ENCODE measurements at places on chromosomes 13 and 19.

DNA sequence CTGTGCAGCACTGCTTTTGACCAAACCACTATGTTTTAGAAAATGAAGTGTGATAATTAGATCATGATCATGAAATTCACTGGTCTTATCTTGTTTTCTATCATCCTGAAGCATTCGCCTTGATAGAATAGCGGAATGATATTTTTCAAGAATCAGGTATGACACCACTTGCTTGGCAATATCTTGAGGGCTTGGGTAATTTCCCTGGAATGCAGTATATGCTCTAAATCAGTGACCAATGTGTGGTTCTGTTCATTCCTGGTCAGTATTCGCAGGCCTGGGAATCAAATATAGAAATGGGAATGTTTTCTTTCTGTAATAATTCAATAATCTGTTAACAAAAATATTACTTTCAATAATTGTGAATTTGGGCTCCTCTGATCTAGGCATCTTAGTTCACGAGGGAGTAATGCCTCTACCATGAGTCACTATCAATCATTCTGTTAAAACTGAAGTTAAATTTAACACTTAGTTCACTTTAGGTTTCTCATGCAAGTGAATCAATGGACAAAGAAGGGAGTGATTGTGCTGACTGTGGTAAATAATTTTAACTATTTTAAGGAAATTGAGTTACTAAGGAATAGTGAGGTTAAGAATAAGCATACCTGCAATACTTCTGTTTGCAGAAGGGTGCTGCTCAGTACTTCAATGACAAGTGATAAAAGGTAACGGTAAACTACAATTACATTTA, 137.9 kb downstream of the PCDH20 start:
- DNase-seq, result no peak

- DNase-seq, result no peak
Measured at GRCh38 chr13:38386421-38386820, 36.8 kb downstream of the UFM1 start.

GRCh38 chr19:13861392-13861713, 15.6 kb upstream of the NANOS3 start:
- no peak for DNase-seq

DNA sequence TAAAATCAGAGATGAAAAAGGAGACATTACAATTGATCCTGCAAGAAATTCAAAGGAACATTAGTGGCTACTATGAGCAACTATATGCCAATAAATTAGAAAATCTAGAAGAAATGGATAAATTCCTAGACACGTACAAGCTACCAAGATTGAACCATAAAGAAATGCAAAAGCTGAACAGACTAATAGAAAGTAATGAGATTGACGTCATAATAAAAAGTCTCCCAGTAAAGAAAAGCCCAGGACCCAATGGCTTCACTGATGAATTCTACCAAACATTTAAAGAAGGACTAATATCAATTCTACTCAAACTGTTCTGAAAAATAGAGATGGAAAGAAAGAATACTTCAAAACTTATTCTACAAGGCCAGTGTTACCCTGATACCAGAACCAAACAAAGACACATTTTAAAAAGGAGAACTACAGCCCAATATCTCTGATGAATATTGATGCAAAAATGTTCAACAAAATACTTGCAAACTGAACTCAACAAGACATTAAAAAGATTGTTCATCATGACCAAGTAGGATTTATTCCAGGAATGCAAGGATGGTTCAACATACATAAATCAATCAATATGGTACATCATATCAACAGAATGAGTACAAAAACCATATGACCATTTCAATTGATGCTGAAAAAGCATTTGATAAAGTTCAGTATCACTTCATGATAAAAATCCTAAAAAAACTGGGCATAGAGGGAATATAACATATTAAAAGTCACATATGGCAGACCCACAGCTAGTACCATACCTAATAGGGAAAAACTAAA, 35.8 kb downstream of the UQCRFS1 start:
- DNase-seq, result no peak

DNA sequence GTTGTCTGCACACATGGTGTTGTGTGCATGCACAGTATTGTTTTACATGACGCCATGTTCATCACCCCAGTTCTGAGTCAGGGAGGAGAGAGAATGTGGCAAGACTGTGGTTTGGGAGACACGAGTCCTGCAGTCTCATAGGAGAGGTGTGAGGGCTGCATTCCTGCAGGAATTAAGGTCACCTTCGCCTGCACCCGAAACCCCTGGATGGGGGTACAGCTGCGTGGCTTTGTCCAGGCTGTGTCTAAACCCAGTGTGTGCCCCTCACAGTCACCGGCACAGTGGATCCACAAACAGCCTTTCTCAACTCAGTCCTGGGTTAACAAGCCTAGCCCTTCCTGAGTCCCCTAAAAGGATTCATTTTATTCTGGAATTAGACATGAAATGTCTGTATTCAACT, 5.7 kb downstream of the ADPRHL1 start:
- DNase-seq, result no peak

DNA sequence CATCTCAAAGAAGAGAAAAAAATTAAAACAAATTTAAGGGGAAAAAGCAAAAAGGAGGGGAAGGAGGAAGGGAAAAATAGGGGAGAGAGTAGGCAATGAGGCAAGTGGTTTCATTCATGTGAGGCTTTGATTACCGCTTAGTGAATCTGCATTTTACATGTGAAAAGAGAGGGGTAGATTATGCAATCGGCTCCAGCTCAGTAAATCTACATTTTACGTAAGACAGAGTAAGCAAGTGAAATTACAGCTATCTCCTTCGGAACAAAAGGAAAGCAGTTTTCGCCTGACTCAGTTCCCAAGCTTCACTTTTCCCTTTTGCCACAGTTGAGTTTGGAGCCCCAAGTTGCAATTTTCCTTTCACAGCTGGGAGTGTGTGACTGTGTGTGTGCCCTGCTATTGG, 16.0 kb upstream of the OLFM2 start:
- no peak for DNase-seq

DNA sequence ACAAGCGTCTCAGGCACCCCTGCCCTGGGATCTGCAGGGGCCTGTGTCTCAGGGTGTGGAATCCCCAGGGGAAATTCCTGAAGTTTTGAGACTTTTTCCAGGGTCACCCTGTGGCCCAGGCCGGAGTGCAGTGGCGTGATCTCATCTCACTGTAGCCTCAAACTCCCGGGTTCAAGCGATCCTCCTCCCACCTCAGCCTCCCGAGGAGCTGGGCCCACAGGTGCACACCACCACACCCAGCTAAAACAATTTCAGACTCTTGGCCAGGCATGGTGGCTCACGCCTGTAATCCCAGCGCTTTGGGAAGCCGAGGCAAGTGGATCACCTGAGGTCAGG, 4.0 kb downstream of the CAPN12 start:
- no peak for DNase-seq

- no peak for DNase-seq
Measured at GRCh38 chr13:89925107-89925506, 1422.4 kb upstream of the MIR17HG start.

- DNase-seq, result peak; percentile 54
Measured at GRCh38 chr19:16232568-16232967, 34.9 kb downstream of the AP1M1 start.

- no peak for DNase-seq
Measured at GRCh38 chr13:109151255-109151654, 521.8 kb downstream of the MYO16 start.

DNA sequence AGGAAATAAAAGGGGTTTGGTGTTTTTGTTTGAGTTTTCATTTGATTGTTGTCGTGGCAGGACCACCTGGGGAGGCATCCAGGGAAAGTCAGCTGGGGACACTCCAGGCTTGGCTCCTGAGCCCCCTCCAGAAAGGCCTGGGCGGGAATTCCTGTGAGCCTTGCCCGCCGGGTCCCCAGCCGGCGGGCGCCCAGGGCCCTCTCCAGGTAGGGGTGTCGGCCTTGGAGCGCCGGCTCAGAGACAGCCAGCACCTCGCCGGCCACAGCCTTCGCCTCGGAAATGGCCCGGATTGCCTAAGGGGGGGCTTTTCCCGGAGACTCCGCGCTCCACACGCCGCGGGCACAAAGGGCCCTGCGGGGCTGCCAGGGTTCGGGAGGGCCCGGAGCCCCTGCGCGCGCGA, 125.0 kb downstream of the TNFRSF19 start:
- no peak for DNase-seq

GRCh38 chr19:12983542-12984142, 11.6 kb upstream of the NFIX start:
- DNase-seq, result peak; percentile 94

DNA sequence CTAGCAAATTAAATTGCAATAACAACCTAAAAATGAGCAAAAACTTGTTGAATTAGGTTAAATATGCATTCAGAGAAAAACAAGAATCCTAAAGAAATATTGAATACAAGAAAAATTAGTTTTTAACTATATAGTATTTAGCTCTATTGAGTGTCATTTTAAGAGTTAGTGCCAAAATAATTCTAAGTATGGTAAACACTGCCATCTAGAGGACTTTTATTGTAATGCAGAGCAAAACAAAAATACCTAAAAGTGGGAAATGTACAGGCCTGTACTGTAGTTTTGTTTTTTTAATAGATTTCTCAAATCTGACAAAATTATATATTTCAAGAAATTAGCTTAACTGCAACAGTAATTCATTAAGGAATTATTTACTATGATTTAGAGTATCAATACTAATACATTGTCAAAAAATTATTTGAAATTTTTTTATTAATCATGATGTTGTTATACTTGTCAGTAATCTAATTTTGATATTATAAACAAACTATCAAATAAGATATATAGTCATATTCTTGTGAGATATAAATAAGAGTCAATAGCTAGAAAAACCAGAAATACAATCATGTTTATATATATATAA, 8.2 kb upstream of the PCDH9 start:
- no peak for DNase-seq

GRCh38 chr13:98839856-98840769, 87.6 kb upstream of the SLC15A1 start:
- DNase-seq, result peak; percentile 74

GRCh38 chr13:112182251-112182650, 115.3 kb downstream of the SOX1 start:
- no peak for DNase-seq

DNA sequence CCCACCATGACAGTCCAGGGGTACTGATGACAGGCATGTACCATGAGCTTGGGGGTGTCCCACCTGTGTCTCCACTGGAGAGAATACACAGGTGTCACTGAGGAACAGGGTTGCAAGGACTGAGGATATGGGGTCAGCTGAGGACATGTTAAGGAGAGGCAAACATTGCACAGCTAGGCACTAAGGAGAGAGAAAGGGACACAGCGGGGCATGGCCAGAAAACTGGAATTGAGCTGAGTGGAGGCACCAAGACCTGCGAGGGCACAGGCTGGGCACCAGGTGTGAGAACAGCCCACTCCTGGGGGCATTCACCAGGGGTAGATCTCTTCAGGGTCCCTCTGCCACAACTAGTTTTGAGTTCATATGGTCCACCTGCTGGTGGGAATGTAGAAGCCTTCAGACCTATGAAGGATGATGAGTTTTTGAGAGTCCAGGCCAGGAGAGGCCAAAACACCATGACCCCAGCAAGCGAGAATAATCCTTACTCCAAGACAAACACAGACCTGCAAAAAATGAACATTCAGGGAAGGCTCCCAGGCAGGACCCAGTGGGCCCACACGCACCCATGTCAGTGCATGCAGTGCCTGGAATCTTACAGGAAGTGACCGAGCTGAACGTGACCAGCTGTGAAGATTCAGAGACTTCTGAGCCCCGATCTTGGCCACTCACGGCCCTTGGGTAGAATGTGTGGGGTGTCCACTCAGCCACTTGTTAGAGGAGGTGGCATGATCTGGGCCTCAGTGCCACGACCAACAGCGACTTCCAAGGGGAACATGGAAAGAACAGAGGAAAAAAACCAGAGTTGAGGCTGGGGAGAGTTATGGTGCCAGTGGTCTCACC, 1.4 kb upstream of the ZNF584 start:
- DNase-seq, result no peak

DNA sequence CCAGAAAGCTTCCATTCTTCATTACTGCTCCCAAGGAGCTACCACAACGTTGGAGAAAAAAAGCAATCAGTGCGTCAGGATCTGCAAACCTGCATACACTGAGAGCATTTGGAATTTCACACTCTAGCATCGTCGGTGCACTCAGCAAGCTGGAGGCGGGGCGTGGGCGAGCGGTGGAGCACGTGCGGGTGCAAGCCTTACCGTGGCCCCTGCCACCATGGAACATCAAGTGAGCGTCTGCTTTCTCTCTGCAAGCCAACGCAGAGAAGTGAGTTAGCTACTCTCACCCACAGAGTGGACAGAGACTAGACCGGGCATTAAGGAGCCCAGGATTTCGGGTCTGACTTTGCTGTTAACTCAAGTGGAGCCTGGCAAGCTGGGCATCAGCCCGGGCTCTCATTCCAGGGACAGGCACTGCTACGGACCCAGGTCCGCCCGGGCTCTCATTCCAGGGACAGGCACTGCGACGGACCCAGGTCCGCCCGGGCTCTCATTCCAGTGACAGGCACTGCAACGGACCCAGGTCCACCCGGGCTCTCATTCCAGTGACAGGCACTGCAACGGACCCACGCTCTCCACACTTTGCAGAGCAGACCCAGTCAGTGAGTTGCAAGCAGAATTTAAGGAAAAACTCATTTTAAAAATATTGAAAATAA, 124.1 kb upstream of the SPACA7 start:
- no peak for DNase-seq

GRCh38 chr13:61192826-61193225, 222.8 kb downstream of the PCDH20 start:
- DNase-seq, result no peak

DNA sequence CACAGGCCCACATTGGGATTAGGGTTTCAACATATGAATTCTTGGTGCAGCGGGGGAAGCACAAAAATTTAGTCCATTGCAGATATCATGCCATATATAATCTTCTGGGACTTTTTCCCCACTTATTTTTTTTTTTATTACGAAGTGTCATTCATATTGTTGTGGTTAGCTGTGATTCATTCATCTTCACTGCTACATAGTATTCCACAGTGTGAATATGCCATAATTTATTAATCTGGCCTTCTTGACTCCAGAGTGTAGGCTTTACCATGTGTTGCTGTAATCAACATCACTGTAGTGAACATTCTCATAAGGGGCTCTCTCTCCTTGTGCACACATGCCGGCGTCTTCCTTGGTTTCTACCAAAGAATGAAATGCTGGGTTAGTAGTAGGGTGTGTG, 53.4 kb upstream of the RGCC start:
- DNase-seq, result no peak

DNA sequence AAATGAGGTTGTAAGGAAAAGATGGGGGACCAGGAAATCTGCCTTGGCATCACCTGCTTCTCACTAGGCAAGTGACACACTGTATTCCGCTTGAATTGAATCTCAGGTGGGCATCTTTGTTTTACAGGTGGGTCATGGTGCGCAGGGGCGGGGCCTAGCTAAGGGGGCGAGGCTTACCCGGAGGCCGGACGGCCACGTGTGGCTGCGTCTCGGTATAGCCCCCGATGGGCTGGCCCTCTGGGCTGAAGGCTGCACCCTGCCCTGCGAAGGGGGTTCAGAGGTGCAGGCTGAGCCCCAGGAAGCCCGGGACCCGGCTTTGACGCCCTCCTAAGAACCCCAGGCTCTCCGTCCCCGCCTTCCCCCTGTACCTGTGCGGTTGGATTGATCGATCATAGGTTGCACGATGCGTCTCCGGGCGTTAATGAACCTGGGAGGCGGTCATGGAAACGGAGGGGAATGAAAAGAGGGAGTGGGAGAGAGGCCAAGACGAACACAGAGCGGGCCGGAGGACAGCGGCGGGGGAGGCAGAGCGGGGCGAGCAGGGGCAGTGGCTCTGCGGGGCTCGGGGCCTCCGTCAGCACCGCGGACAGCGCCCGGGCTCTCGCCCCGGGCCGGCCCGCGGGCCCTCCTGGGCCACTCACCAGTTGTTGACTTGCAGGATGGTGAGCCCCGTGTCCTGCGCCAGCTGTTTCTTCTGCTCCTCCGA, 12.5 kb downstream of the MEIS3 start:
- DNase-seq, result no peak

GRCh38 chr13:44051918-44052675, 172.4 kb downstream of the LACC1 start:
- DNase-seq, result no peak

Data from activated effector memory CD4-positive, alpha-beta T cell treated with anti-CD3 and anti-CD28 coated beads, Interleukin-2, amount 50 U/mL, for 16 hours (primary cell).